ENCODE measurements at places on chromosomes 7 and 10. TPM values are rescaled to one million over a fixed set of nuclear protein-coding genes. Genes with fewer than 3 reads are reported as not detected.

Gene PRPS1L1
- total RNA-seq: not detected

Gene C7orf57
- total RNA-seq: not detected

Gene FOXP2
- total RNA-seq: 16.9 TPM

Gene ANXA8L1
- not detected for total RNA-seq

Gene FAM204A
- total RNA-seq: 59.9 TPM

Gene NOM1
- total RNA-seq: 12.9 TPM

Gene HHEX
- total RNA-seq: not detected

Gene PPP2R2D
- total RNA-seq: 29.8 TPM

Gene COBL
- total RNA-seq: 84.5 TPM

Gene UNCX
- not detected for total RNA-seq

Gene NRCAM
- total RNA-seq: not detected

Gene BICC1
- 29.7 TPM for total RNA-seq

Gene KDM7A
- total RNA-seq: 68.5 TPM

Gene CCDC186
- total RNA-seq: 9.0 TPM

Gene PTPRZ1
- not detected for total RNA-seq

Gene ACBD7
- not detected for total RNA-seq

Gene VSTM2A
- total RNA-seq: not detected

Gene CYP2E1
- total RNA-seq: 5.5 TPM

Gene PTF1A
- total RNA-seq: not detected

Gene FKBP6
- total RNA-seq: not detected

Gene STAG3
- not detected for total RNA-seq

Gene KLF14
- 0.78 TPM for total RNA-seq

Gene CALHM3
- not detected for total RNA-seq

Gene DYDC1
- total RNA-seq: not detected

Gene KLLN
- total RNA-seq: 0.13 TPM

Gene CRPPA
- total RNA-seq: 2.8 TPM

Gene ADGRA1
- not detected for total RNA-seq

Gene CCDC172
- total RNA-seq: not detected

Gene CAV1
- total RNA-seq: 76.4 TPM

Gene NPTX2
- 18.1 TPM for total RNA-seq

Gene TEX36
- not detected for total RNA-seq

Data from gastrocnemius medialis (tissue), 4 donors.